ENCODE measurements at places on chromosomes 4 and X. TPM values are rescaled to one million over a fixed set of nuclear protein-coding genes. Genes with fewer than 3 reads are reported as not detected.

DNA sequence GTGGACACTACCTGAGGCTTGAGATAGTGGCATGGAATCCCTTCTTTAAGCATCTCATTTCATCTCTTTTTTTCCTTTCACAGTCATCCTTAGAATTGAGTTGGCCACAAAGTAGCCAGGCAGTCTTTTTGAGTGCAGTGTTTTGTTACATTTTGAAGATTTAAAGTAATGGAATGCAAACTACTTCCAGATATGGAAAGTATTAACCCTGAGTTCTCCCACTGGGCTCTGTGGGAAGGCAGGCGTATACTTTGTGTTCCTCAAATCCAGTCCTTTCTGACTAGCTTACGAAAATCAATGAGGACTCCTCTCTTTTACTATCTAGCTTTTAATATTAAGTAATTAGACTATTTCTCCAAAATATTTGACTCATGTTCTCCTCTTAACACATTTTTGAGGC, 29.9 kb downstream of the PCDH10 start:
- no peak for DNase-seq

DNA sequence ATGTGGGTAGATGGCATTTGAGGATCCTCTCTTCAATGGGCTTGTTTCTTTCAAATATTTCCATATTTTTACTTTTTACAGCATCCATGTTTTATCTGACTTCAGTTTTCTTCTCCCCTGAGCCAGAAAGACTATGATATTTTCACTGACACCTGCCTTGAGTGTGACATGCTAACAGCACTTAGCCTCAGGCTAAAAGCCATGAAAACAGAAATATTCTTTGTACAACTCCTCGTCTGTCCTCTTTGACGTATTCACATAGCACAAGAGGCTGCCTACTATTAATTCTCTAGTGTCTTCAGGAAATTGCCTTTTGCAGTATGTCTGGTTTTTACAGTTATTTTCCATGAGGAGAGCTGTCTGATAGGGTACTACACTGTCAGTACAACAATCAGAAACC, 215.0 kb downstream of the MAD2L1 start:
- DNase-seq, result no peak

DNA sequence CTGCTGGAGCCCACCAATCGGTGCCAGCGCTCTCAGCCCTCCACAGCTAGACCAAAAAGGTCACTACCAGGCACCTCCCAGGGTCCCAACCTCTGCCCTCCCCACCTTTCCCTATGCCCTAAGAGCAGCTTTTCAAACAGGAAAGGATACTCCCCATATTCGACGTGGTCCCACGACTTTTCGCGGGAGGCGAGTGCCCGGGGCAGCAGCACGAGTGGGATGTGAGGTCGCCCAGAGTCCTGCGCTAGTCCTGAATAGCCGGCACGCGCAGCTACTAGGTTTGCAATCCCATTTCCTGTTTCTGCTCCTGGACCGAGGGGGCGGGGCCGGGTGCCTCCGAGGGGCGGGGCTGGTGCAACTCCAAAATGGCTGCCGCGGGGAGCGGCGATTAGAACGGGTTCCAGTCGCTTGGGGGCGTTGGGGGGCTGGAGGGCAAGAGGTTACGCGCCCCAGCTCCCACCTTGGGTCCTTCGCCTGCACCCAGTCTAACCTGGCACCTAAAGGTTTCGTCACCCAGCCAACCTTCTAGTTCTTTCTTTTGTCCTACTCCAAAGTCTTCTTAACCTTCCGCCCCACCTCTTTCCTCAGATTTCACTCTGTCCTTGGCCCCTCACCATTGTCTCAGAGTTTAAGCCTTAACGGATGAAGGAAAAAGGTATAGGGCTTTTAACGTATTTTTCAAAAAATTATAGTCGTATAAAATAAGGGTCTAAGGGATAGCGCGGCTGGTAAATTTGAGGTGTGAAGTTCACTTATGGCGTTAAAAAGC, 85.0 kb upstream of the TENT5D start:
- DNase-seq, result no peak

GRCh38 chr4:85571008-85571407, 96.1 kb downstream of the ARHGAP24 start:
- DNase-seq, result no peak

GRCh38 chrX:15322472-15322871, 7.0 kb upstream of the ASB11 start:
- no peak for DNase-seq

DNA sequence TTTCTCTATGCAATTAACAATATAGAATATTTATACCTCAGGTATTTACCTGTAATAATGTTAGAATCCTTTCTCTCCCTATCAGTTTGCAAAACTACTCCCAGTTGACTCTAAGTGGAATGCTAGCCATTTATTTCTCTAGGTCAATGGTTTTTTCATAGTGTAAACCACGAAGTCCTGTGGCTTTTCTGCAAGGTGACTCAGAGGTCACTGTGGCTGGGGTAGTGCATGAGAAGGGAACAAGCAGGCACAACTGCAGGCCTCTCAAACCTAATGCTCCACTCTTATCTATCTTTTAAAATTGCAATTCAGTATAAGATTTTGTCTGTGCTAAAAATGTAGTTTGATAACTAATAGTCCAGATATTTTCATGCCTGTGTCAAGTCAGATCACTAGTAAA, 159.4 kb downstream of the ANTXR2 start:
- DNase-seq, result no peak

DNA sequence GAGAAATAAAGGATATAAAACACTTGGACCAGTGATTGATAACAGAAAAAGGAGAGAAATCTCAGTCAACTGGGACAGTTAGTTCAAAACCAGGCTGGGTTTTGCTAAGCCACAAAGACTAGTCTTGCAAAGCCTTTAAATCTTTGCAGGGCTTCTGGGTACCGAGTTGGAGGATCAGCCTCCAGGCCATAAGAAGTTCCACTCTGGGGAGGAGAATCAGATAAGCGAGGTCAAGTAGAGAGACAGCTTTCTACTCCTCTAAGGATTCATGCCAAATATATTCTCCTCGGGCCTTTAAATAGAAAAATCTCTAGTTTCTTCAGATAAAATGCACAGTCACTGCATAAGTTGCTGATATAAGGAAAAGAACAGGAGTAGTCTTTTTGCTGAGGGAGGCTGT, 92.7 kb downstream of the MFAP3L start:
- no peak for DNase-seq

DNA sequence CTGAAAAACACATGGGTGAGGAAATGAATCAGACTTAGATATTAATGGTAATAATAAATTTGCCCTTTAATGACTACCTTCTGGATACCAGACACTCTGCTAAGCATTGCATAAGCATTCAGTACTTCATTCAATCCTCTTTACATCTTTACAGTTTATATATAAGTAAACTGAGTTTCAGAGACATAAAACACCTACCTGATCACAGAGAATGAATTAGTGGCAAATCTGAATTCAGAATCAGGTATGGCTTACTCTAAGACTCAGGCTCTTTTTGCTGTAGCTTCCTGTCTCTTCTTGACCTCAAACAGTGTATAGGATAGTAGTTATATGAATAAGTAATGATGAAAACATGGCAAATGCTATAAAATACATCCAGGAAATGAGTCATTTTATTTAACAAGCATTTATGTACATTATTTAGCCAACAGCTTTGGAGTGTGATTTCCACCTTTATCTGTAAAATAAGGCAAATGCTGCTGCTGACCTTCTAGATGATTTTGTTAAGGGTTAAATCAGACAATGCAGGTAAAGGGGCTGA, 83.9 kb downstream of the VEGFC start:
- DNase-seq, result no peak

GRCh38 chr4:168677063-168677462, 180.2 kb downstream of the PALLD start:
- DNase-seq, result no peak

DNA sequence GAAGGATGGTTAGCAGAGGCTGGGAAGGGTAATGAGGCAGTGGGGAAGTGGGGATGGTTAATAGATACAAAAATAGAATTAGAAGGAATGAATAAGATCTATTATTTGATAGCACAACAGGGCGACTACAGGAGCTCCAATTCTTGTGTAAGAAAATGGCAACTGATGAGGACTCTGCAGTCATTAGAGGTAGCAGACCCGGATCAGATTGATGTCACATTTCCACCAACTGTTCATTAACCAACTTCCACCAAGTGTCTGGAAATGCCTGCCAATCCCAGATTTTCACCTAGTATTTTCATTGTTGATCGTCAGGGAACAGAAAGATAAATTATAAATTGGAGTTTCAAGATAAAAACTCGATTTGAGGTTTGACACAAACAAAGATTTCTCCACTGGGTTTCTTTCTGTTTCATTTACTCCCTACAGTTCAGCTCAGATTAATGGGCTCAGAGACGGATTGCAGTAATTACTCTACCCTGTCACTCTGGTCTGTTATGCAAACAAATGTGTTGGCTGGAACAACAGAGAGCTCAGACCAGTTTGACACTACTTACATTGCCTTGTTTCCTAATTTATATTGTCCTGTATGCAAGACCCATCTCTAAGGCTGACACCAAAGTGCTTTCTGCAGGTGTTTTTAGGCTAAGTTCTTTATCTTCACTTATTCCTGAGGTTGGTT, 909.2 kb upstream of the PRKX start:
- no peak for DNase-seq

DNA sequence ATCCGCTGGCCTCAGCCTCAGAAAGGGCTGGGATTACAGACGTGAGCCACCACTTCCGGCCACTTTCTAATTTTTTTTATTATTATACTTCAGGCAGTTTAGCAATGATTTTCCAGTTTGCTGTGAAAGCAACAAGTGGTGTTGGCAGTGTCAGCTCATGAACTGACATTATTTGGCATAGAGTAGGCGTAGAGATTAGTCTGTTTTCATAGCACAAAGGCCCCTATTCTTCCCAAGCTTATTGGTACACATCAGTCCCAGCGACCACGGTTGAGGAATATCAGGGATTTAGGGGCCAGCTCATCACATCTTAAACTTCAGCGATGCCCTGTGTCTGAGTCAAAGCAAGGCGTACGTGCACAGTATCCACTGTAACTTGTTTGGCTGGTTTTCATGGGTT, 53.0 kb upstream of the RASSF6 start:
- DNase-seq, result no peak

GRCh38 chrX:102067966-102068723, 57.3 kb upstream of the TCEAL2 start:
- no peak for DNase-seq

GRCh38 chrX:118024482-118024881, 92.1 kb downstream of the KLHL13 start:
- no peak for DNase-seq

GRCh38 chr4:145528601-145529000, 46.9 kb downstream of the SMAD1 start:
- no peak for DNase-seq

DNA sequence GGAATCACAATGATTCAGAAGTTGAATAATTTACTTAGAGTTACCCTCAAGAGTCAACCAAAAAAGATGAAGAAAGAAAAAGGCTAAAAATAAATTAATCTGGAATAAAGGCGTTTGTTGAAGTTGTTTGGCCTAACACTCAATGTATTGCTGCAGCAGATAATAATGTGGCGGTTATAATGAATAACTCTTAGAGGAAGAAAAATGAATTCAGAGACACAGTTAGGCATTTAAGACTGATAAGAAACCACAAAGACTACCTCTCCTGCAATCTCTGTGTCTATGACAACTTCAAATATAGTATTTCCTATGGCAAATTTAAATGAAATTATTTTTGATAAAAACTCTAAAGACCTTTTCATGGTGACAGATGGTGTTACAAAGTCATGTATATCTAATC, 1369.1 kb upstream of the AGA start:
- no peak for DNase-seq

DNA sequence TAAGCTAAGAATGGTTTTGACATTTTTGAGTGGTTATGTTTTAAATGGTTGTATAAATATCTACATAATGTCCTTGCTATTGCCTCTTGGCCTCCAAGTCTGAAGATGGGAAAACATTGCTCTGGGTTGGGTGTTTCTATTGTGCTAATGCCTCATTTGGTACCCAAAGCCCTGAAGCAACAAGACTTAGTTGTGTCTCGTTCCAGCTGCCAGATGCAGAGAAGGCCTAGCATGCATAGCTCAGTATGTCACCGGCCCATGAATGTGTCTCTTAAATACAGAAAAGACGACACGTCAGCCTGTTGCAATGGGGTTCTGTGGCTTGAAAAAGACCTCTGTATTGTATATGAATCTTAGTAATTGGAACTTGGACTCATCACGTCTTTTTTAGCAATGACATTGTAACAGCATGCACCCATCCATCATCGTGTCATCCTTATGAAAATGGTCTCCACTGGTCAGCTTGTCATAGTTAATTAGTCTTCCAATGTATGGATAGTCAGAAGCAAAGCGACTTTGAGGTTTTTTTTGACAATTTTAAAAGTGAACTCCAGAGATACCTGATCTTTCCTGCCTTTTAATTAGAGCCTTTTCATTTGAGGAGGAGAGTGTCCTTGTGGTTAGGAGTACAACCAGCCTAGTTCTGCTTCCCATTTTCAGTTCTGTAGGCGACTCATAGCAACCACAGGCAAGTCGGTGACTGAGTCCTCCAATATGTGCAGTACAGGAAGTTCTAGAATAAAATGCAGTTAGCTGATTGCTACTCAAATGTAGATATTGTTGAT, 126.4 kb upstream of the GATB start:
- no peak for DNase-seq

- DNase-seq, result no peak
Observed at GRCh38 chr4:169054879-169055278, 44.8 kb upstream of the CBR4 start.

- DNase-seq, result no peak
Observed at GRCh38 chrX:2401590-2402360, 99.0 kb downstream of the DHRSX start.

DNA sequence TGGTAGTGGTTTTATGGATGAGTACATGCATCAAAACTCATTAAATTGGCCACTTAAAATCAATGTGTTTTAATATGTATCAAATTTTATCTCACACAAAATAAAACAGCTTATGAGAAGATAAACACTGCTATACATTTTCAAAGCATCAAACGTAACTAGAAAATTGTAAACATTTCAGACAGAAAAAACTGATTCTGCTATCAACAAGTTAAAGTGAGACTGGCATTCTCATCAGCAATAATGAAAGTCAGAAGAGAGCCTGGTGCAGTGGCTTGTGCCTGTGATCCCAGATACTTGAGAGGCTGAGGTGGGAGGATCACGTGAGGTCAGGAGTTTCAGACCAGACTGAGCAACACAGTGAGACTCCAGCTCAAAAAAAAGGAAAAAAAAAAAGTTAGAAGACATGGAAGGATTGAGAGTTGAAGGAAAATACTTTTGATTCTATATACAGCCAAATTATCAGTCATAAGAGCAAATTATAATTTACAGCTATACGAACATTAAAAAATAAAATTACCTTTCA, 2.9 kb downstream of the TBCK start:
- DNase-seq, result no peak

GRCh38 chrX:38494239-38494823, 67.0 kb upstream of the TSPAN7 start:
- DNase-seq, result no peak

The SASH3 gene
- total RNA-seq, result not detected

The CXCL13 gene
- total RNA-seq, result not detected

The CCDC158 gene
- total RNA-seq, result not detected

The LINC00632 gene
- 89.0 TPM for total RNA-seq

The SMIM31 gene
- not detected for total RNA-seq

The NHSL2 gene
- 7.2 TPM for total RNA-seq

The PYURF gene
- total RNA-seq, result 45.2 TPM
